Stimulated activated CD8-positive, alpha-beta memory T cell treated with anti-CD3 and anti-CD28 coated beads, Interleukin-4, amount 100 ng/mL, for 1 hour (primary cell): ENCODE measurements at places on chromosomes 1 and 21.

DNA sequence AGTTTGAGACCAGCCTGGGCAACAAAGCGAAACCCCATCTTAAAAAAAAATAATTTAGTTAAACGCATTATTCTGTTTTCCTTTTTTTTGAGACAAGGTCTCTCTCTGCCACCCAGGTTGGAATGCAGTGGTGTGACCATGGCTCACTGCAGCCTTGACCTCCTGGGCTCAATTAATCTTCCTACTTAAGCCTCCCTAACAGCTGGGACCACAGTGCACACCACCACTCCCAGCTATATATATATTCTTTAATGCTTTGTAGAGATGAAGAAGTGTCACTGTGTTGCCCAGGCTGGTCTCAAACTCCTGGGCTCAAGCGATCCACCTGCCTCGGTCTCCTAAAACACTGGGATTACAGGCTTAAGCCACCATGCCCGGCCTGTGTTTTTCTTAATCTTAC lies 7.7 kb upstream of the KLF17 start:
- no peak for DNase-seq

GRCh38 chr1:18735224-18735997 lies 104.8 kb downstream of the PAX7 start:
- DNase-seq, result no peak

DNA sequence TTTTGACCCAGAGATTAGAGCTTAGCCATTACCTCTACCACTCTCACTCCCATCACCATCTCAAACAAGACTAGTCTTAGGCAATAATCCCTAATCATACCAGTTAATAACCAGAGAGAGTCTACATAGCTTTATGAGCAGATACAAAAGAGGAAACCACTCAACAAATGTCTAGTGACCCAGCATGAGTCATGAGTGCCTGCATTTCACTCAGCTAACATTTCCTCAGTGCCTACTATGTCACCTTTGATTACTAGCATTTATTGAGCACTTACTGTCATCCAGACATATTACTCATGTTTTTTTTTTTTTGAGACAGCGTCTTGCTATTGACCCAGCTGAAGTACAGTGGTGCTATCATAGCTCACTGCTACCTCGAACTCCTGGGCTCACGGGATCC lies 35.9 kb upstream of the GALNT2 start:
- no peak for DNase-seq

DNA sequence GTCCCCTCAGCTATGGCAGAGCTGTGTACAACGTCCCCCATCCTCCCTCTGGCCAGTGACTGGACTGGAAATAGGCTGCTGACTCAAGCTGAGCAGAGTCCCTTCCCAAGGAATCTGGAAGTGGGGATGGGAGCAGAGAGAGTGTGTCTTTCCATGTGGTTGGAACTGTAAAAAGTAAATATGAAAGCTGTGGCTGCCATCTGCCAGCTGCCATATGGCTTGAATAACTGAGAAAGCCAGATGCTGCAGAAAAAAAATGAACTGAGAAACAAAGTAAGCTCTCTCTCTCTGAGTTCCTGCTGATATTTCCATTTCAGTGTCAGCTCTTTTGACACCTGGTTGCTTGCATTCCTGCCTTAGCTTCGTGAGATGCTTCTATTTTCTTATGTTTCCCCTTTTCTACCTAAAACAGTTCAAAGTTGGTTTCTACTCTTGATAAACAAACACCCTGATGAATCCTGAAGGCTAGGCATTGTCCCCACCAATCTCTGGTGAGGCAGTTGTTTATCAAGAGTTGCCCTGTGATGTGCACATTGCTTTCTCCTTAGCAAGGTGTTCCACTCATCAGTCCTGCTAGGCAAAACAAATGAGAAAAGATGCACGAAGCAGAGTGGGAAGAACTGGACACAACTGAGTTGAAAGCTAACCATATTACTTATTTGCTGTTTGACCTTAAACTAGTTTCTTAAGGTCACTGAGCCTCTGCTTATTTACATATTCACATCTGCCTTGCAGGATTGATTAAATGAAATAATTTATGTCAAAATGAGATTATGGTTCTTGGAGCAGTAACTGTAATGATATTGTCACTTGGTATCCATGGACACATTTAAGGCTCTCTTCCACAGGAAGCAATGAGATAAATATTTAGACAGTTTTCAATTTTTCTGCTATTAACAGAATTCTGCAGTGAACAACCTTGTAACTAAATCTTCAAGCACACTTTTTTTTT lies 16.6 kb upstream of the DR1 start:
- DNase-seq, result no peak

- DNase-seq, result no peak
Observed at GRCh38 chr1:7983086-7983778, 21.7 kb downstream of the PARK7 start.

GRCh38 chr1:168243636-168244212 lies 17.9 kb downstream of the SFT2D2 start:
- DNase-seq, result no peak

DNA sequence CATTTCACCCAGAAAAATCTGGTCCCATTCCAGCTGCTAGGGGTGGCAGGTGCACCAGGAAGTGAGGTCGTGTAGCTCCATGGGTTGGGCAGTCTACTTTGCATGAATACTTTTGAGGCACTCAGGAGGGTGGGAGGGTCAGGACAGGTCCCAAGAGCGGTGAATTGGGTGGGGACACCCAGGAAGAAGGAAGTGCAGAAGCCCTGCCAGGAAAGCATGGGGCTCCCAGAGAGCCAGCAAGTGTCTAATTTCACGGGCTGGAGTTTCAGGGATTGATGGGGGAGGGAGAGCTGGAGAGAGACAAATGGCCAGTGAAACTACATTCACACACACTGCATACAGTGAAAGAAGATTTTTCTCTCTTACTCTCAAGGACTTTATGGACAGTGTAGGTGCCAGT lies 137.8 kb downstream of the GALNT2 start:
- DNase-seq, result no peak

DNA sequence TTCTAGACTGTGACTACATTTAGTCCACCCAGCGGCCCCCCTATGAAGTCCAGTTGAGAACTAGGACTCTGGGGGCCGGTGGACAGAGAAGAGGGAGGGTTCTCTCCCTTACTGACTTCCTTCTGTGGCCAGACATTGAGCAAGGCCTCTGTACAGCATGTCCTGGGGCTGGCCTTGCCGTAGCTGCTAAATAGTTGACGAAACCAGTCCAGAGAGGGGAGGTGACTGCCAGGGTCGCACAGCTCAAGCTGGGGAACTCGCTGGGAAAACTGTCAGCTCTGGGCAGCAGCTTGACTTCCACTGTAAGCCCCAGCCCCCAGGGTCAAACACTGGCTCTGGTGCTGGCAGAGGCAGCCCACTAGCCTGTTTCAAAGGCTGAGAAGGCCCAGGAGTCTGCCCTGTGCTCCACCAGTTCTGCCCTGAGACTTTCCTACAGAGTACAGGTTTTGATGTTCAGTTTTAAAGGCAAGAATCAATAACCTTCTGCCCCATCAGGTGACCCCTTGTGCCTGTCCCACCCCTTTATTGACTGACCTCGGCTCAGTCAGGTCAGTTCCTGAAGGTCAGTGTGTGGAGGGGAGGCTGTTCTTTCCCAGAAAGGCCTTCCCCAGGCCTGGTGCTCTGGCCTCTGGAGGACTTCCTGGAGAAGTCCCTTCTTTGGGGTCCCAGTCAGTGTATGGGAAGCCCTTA lies 14.1 kb downstream of the PCSK9 start:
- DNase-seq, result no peak

GRCh38 chr1:25623007-25623406 lies 6.4 kb downstream of the MAN1C1 start:
- DNase-seq, result no peak

GRCh38 chr1:36450270-36450918 lies at the start of gene OSCP1:
Gene OSCP1 (minus strand): TSS chr1:36450451. CDS start chr1:36450369, 82 bp downstream.
- DNase-seq, result peak; percentile 72

DNA sequence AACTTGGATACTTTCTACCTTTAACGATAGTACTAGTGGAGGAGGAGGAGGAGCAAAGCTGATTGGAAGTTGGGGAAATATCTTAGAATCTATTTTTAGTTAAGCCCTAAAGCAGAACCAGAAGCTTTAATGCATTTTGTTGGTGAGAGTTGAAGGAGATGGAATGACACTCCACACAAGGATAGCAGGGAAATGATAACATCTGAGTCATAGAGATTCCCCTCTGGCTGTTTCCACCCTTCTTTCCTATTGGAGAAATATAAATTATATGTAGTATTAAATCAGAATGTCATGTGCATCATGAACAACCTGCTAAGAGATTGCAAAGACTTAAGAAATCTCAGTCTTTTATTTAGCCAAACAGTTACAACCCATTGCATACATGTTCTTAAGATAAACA lies 1357.7 kb downstream of the NCAM2 start:
- no peak for DNase-seq

DNA sequence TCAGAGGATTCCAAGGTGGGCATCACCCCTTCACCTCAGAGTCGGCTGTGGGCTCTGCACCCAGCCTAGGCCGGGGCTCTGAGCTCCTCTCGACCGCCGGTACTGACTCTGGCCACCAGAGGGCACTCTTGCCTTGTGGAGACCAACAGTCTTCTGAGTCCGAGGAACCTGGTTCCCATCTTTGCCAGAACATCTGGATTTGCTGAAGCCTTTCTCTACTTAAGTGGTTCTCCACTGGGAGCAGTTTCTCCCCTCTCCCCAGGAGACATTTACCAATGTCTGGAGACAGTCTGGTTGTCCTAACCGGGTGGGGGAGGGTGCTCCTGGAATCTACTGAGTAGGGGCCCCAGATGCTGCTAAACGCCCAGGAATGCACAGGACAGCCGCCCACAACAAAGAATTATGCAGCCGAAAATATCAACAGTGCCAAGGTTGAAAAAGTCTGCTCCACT lies 9.4 kb downstream of the ETV3L start:
- DNase-seq, result peak; percentile 88

GRCh38 chr1:233635765-233636502 lies 22.0 kb downstream of the KCNK1 start:
- no peak for DNase-seq

GRCh38 chr1:201051399-201051798 lies 27.9 kb upstream of the KIF21B start:
- no peak for DNase-seq

DNA sequence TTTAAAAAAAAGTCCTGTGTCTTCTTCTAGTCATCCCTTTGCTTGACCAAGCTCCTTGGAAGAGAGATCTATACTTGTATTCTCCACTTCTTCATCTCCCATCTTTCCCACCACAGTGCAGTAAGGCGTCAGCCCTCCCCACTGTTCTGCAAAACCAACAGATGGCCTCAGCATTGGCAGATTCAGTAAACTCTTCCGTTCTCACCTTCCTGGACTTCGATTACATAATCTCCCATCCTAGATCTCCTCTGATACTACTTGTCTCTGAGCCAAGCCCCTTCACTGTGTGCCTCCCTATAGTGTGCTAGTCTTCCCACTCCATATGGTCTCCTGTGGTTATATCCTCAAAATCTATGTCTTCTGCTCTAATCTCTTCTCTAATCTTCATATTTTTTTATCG lies 1.6 kb upstream of the COLGALT2 start:
- DNase-seq, result no peak

- no peak for DNase-seq
Observed at GRCh38 chr1:203112475-203112874, 15.1 kb upstream of the ADORA1 start.

DNA sequence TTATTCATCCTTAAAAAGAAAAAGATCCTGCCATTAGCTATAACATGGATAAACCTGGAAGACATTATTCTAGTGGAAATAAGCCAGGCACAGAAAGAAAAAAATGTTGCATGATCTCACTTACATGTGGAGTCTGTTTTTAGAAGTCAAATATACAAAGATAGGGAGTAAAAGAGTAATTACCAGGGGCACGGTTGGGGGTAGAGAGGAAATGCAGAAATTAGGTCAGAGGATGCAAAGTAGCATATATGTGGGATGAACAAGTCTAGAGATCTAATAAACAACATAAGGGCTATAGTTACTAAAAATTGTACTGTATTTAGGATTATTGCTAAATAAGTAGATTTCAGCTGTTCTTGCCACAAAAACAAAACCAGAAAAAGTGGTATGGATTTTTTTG lies 61.4 kb upstream of the CD53 start:
- DNase-seq, result no peak

DNA sequence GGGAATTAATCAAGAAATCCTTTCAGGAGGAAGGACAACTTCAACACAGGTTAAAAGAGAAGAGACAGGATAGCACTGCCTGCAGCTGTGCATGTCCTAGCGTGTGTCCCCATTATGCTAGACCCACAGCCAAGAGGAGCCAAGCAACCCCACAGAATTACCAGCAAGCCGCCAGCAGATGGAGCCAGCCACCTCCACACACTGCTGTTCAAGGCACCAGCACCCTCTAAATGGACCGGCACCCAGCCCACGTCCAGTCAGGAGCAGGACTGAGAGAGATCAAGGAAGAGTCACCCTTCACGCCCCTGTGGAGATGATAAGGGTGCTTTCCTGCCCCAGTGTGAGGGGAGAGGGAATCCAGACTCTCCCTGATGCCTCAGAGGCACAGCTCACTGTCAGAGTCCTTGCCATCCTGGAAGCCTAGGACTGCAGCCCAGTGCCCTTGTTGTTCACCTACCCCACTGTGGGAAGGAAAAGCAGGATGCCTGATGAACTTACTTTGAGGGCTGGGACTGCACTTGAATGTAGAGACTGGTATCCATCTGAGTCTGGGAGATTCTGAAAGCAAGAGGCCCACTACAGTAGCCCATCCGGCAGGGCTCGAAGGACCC lies 37.1 kb upstream of the CTTNBP2NL start:
- DNase-seq, result peak; percentile 9

GRCh38 chr1:32972814-32973428 lies 8.3 kb upstream of the RNF19B start:
- DNase-seq, result no peak

- DNase-seq, result no peak
Observed at GRCh38 chr1:94629259-94630181, 88.0 kb upstream of the F3 start.

DNA sequence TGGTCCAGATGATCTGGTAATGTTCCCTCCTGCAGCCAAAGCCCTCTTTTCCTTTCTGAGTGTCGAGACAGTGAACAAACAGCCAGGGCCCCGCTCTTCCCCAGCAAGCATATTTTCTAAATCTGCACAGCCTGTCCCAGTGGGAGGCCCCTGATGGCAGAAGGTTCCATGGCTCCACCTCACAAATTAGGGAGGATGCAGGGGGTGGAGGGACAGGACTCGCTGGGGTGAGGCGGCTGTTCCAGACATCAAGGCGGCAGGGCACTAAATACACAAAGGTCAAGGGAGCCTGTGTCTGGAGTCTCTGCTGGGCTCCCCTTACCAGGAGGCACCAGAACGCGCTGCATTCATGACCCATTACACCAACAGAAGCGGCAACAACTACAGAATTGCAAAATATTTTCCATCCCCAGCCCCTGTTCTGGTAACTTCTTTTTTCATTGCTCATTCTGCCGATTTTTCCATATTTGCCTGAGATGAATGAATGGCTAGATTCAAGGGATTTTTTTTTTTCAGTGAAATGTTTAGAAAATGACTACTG lies 27.0 kb upstream of the PRELP start:
- DNase-seq, result no peak

DNA sequence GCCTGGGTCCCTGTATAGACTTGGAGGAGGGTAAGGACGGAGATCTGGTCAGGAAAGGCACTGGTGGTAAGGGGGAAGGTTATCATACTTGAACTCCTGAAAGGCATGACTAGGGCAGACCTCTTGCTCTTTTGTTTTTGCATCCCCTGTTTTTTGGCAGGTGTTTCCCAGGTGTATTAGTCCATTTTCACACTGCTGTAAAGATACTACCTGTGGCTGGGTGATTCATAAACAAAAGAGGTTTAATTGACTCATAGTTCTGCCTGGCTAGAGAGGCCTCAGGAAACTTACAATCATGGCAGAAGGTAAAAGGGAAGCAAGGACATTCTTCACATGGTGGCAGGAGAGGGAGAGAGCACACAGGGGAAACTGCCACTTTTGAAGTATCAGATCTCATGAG lies 57.2 kb upstream of the APOBEC4 start:
- no peak for DNase-seq
